Naive thymus-derived CD8-positive, alpha-beta T cell (primary cell): ENCODE measurements at places on chromosomes 4 and X. TPM values are rescaled to one million over a fixed set of nuclear protein-coding genes. Genes with fewer than 3 reads are reported as not detected.

DNA sequence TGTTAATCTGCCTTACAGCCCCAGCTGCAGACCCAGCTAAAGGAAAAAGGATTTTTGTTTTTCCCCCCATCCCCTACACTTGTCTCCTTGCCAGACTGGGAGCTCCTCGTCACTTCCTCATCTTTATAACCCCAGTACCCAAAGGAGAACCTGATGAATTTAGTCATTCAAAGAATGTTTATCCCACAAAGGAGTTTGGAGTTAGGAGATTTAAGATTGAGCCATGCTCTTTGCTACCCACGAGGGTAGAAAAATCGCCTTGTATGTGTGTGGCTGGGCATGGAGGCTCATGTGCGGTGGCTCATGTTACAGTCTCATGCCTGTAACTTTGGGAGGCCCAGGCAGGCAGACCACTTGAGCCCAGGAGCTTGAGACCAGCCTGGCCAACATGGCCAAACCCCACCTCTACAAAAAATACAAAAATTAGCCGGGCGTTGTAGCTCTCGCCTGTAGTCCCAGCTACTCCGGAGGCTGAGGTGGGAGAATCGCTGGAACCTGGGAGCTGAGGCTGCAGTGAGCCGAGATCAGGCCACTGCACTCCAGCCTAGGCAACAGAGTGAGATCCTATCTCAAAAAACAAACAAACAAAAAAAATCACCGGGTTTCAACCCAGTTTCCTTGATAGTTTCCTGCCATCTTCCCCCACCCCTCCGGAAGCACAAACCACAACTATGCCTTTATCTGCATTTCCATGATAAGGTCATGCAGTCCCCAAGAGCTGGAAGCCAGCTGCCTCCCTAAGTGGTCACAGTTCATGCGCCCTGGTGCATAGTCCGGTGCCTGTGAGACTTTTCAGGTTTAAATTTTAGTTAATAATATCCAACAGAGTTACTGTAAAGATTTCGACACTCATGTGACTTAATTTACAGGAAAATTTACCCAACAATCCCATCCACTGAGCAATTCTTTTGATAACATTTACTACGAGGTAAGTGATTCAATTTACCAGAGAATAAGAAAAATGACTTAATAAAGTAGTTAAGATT lies 1.5 kb downstream of the CFAP97 start:
- H3K4me1 ChIP-seq = peaks cover 42% of the 10 kb centered on the region
- H3K36me3 ChIP-seq = no peaks in the 10 kb centered on the region
- H3K27me3 ChIP-seq = no peaks in the 10 kb centered on the region
- H3K4me3 ChIP-seq = peak overlapping the region; percentile 95

GRCh38 chr4:95825546-95825945 lies 14.3 kb upstream of the PDHA2 start:
- H3K4me1 ChIP-seq = no peaks in the 10 kb centered on the region
- no peak for DNase-seq
- H3K27ac ChIP-seq = no peak overlapping the region
- no peaks in the 10 kb centered on the region for H3K27me3 ChIP-seq
- no peaks in the 10 kb centered on the region for H3K36me3 ChIP-seq
- H3K4me3 ChIP-seq = no peak overlapping the region

- H3K27me3 ChIP-seq = no peaks in the 10 kb centered on the region
- no peaks in the 10 kb centered on the region for H3K36me3 ChIP-seq
- no peak overlapping the region for H3K27ac ChIP-seq
- no peak for DNase-seq
- no peak overlapping the region for H3K4me3 ChIP-seq
- H3K4me1 ChIP-seq = no peaks in the 10 kb centered on the region
These were observed 16.3 kb downstream of the WDR13 start for GRCh38 chrX:48613502-48614160.

- H3K4me1 ChIP-seq = peaks cover 80% of the 10 kb centered on the region
- no peak overlapping the region for H3K4me3 ChIP-seq
- peaks cover 21% of the 10 kb centered on the region for H3K36me3 ChIP-seq
- peak overlapping the region; percentile 32 for H3K27ac ChIP-seq
- H3K27me3 ChIP-seq = no peaks in the 10 kb centered on the region
- DNase-seq = no peak
These were observed 20.0 kb downstream of the UBE2D3 start for GRCh38 chr4:102807345-102807744.

DNA sequence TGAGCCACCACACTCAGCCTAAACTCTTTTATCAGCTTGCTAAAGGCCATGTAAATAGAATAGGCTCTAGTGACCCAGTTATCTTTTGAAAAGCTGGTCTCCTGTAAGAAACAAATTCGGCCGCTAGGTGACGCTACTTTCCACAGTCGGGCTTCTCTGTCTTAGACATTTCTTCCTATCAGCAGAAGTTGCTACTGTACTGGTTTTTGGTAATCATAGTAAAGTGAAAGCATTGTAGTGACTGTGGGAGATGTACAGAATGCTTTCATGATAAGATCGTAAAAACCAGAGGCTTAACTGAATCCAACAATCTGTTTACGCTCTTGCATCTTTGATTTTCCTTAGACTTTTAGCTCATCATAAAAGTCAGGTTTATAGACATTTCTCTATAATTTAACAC lies 82.6 kb downstream of the GK start:
- no peak overlapping the region for H3K27ac ChIP-seq
- no peaks in the 10 kb centered on the region for H3K36me3 ChIP-seq
- H3K4me1 ChIP-seq = peaks cover 6% of the 10 kb centered on the region

GRCh38 chr4:155207534-155208257 lies 740 bp upstream of the NPY2R start:
- H3K27ac ChIP-seq = no peak overlapping the region
- DNase-seq = no peak
- no peaks in the 10 kb centered on the region for H3K4me1 ChIP-seq
- H3K27me3 ChIP-seq = peaks cover 68% of the 10 kb centered on the region

GRCh38 chrX:23202326-23202725 lies 132.3 kb upstream of the PTCHD1 start:
- H3K27ac ChIP-seq = no peak overlapping the region
- H3K4me3 ChIP-seq = no peak overlapping the region
- H3K4me1 ChIP-seq = no peaks in the 10 kb centered on the region
- DNase-seq = no peak

Gene SSX2B
- not detected for total RNA-seq

DNA sequence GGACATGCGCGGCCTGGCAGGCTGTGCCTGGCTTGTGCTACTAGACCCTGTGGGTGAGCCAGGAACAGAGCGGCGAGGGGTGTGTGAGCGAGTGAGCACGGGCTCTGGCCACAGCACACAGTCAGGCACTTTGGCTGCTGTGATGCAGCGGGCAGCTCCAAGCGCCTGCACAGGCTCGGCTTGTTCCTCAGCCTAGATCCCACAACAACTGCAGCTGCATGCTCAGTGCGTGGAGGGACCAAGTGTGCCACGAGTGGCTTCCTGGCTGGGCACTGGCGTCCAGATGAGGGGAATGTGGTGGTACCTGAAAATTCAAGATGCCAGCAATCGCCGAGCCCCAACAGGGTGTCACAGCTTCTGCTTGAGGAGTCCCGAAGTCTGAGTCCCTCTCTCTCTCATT lies 1056.6 kb downstream of the RAPGEF2 start:
- H3K4me1 ChIP-seq = no peaks in the 10 kb centered on the region
- H3K27ac ChIP-seq = no peak overlapping the region
- no peaks in the 10 kb centered on the region for H3K36me3 ChIP-seq

DNA sequence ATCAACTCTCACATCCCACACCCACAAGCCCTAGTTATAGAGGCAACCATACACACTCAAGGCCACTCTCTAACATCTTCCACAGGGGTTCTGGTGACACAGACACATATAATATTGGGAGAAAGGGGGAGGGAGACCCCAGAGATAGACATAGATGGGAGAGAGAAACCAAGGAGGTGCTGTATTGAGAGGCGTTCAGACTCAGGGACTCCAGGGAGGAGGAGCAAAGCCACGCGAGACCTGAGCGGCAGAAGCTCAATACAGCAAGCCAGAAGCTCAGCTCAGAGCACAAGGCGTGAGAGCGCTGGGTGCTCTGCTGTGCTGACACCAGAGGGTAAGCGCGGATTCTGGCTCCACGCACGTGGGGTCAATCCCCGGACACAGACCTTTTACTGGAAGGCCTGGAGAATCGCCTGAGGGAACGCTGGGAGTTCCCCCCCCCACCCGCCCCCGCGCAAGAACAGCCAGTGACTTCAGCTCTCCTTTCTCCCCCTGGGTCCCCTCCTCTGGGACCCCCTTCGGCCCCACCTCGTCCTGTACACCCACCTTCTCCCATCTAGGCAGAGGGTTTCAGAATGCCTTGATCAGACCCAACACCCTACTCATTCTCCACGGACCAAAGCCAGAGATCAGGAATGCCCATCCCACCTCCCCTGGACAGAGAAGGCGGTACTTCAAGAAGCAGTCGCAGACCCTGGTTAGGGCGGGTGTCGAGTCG lies 8.7 kb downstream of the MSX1 start:
- H3K4me1 ChIP-seq = peaks cover 23% of the 10 kb centered on the region
- no peak for DNase-seq
- H3K4me3 ChIP-seq = no peak overlapping the region
- no peak overlapping the region for H3K27ac ChIP-seq

- H3K27me3 ChIP-seq = no peaks in the 10 kb centered on the region
- no peak overlapping the region for H3K4me3 ChIP-seq
- no peaks in the 10 kb centered on the region for H3K36me3 ChIP-seq
- no peak for DNase-seq
These were observed 84.2 kb upstream of the EGFL6 start for GRCh38 chrX:13485167-13485566.

DNA sequence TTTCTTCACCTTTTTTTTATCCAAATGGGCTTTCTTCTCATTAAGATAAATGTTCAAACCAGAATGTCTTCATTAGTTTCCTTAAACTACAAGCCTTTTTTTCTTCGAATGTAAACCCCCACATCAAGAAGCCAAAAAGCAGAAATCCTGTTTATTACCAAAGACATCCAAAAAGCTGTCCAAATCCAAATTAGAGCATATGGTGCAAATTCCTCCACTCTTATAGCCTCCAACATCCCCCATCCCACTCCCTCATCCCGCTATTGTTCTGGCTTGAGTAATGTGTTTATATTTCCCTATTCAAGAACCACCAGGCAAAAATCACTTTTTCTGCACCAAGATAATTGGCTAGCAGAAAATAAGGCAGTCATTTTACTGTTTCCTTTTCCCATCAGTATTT lies 315.1 kb upstream of the ADGRL3 start:
- H3K27ac ChIP-seq = no peak overlapping the region
- H3K27me3 ChIP-seq = no peaks in the 10 kb centered on the region
- H3K36me3 ChIP-seq = no peaks in the 10 kb centered on the region
- H3K4me3 ChIP-seq = no peak overlapping the region
- H3K4me1 ChIP-seq = no peaks in the 10 kb centered on the region

Gene IL3RA
- total RNA-seq = 0.36 TPM

DNA sequence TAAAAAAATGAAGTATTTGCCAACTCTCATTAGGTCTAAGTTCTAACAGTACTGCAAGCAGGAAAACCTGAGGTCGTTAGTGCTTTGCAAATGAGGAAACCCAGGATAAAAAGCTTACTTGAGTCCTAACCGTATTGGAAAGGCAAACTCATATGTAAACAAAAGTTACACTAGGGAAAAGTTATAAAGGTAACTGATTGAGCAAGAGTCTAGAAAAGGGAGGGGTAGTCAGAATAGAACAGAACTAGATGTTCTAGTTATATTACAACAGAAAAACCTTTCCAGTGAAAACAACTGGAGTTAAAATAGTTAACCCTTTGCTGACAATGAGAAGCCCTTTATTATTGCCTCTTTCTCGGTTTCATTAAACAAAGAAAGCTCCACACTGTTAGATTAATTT lies 66.4 kb upstream of the MAOA start:
- peaks cover 4% of the 10 kb centered on the region for H3K36me3 ChIP-seq
- no peak overlapping the region for H3K4me3 ChIP-seq
- H3K27ac ChIP-seq = no peak overlapping the region
- DNase-seq = no peak
- no peaks in the 10 kb centered on the region for H3K27me3 ChIP-seq

Gene SULT1E1
- not detected for total RNA-seq

Gene PAGE5
- total RNA-seq = not detected

DNA sequence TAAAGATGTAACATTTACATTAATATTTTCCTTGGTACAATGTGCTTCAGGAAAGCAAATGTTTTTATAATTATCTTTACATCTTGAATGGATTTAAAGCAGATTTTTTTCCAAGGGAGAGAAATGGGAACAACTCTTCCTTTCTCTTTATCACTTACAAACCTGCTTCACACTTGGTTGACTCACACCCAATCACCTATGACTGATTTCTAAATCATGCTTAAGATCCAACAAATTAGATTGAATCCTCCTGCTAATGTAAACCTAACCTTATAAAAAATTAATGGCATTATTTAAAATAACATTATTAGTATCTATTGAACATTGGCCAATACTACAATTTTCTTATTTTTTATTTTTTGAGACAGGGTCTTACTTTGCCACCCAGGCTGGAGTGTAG lies 127.1 kb downstream of the INPP4B start:
- H3K4me1 ChIP-seq = peaks cover 9% of the 10 kb centered on the region
- no peak overlapping the region for H3K27ac ChIP-seq
- H3K4me3 ChIP-seq = no peak overlapping the region
- H3K27me3 ChIP-seq = no peaks in the 10 kb centered on the region
- DNase-seq = no peak
- H3K36me3 ChIP-seq = no peaks in the 10 kb centered on the region

Gene CT55
- not detected for total RNA-seq

Gene TLR6
- 4.0 TPM for total RNA-seq

Gene LPAR4
- total RNA-seq = not detected

Gene MAGEA3
- not detected for total RNA-seq

Gene BCORL1
- total RNA-seq = 9.6 TPM

GRCh38 chr4:15756361-15756861 lies 21.7 kb upstream of the CD38 start:
- H3K36me3 ChIP-seq = no peaks in the 10 kb centered on the region
- peak overlapping the region; percentile 92 for H3K27ac ChIP-seq
- peaks cover 50% of the 10 kb centered on the region for H3K4me1 ChIP-seq
- peak overlapping the region; percentile 67 for H3K4me3 ChIP-seq
- no peaks in the 10 kb centered on the region for H3K27me3 ChIP-seq

GRCh38 chr4:173002830-173003561 lies 165.6 kb upstream of the GALNT7 start:
- no peaks in the 10 kb centered on the region for H3K4me1 ChIP-seq
- peaks cover 4% of the 10 kb centered on the region for H3K27me3 ChIP-seq
- no peaks in the 10 kb centered on the region for H3K36me3 ChIP-seq
- no peak overlapping the region for H3K27ac ChIP-seq

DNA sequence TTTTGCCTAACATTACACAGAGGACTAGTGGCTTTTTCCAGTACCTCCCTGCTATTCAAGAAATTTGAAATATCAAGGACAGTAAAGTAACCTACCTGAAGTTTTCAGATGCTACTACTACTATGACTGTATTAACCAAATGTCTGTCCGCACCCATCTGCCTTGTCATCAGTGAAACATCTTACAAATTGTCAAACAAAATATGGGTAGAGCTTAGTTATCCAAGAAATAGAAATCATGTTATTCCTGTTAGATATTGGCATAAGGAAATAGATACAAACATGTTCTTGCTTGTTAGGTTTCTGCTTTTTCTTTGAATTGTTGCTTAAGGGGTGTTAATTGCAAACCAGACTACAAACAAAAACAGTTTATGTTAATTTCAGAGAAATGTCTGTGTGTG lies 63.9 kb downstream of the PLS3 start:
- no peak for DNase-seq
- H3K4me1 ChIP-seq = no peaks in the 10 kb centered on the region
